ENCODE measurements at places on chromosomes 6 and 20. TPM values are rescaled to one million over a fixed set of nuclear protein-coding genes. Genes with fewer than 3 reads are reported as not detected.

Gene OR2J3
- not detected for total RNA-seq

Gene SLC35D3
- not detected for total RNA-seq

Gene GHRH
- total RNA-seq, result not detected

Gene SMLR1
- not detected for total RNA-seq

Data from smooth muscle cell of the umbilical artery (primary cell).